Activated CD4-positive, CD25-positive, alpha-beta regulatory T cell treated with anti-CD3 and anti-CD28 coated beads, Interleukin-2, amount 50 U/mL, for 16 hours (primary cell): ENCODE measurements at places on chromosomes 12 and 14.

DNA sequence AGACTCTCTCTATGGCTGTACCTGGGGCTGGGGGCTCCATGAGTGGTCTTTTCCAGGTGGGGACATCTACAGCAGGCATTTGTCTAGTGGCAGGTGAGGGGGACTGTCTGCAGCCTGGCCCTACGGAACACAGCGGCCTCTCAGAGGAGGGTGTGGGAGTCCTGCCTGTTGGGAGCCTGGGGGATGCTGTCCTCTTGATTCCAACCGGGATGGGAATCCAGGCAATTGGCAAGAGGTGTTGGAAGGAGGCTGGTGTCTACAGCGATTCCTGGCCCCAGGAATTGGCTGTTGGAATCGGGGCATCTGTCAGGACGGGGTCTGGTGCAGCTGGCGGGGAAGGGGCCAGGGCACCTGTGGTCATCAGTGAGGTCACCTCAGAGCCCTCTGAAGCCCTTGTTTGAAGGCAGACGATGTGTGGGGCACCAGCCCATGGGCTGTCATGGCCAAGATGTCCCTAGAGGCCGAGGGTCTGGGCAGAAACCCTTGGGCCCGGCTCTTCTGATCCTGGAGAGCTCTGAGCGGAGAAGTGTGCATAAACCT is 386.3 kb downstream of the TMEM121 start:
- no peak for DNase-seq

DNA sequence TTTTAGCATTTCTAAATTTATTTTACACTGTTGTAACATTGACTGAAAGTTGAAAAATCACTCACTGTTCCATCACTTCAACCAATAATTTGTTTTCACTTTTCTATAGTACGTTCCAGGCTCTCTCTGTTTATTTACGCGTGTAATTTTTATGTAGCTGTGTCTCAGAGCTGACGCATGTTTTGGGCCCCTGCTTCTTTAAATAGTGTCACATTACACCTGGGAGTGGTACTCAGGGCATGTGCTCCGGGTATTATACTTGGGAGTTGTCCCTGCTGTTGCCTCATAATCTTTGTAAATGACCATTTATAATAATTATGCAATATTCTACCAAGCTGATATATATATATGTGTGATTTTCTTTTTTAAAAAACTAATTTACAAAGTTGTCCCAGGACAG is 132.8 kb upstream of the CPM start:
- DNase-seq, result no peak

DNA sequence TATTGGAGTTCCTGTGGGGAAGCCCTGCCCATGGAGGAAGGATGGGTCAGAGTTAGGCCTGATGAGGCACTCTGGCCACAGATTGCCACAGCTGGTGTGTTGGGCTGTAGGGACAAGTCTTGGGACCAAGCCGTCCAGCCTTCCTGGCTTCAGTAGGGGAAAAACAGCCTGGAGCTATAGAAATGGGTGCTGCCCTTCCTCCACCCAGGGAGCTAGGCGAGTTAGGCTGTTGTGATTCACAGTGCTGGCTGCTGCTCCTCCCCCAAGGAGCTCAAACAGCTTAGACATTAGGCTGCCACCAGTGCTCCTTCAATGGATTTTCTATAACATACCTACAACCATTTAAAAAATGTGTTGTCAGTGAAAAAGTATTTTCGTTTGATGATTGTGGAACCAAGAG is 274.3 kb downstream of the RPL10L start:
- no peak for DNase-seq

DNA sequence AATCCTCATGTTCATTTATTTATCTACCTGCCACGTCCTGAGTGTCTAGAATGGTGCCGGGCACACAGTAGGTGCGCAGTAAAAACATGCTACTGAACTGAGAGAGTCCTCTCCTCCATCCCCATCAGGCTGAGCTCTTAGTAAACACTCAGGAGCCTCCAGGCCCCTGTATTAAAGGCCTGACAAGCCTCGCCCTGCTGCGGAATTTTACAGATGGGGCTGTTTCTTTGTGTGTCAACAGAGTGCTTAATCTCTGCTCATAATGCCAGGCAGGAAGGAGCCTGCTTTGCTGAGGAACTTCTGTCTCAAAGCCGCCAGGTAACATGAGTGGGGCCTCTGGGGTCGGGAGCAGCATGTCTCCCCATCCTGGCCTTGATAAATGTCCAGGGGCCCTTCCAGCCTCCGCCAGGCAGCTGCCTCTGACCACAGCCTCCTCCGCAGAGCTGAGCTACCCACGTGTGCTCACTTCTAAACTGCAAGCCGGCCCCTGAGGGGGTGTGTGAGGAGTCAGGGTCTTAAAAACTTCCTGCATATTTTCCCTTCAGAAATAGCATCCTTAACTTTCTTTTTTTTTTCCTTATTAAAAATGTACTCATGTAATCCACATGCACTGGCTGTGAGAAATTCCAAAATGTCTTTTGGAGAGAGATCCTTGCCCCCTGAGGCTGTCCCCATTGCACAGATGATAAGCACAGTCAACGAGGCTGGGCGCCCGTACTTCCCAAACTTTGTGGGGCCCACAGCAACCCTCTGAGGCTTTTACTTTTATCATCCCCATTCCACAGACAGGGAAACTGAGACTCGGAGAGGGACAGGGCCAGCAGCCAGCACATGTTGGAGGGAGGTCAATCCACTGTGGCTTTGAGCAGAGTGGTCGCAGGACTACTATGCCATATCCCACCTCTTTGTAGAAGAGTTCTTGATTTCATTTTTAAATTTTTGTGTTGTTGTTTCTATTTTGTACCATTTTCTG is 116.0 kb upstream of the NCOR2 start:
- no peak for DNase-seq

- DNase-seq, result no peak
Observed at GRCh38 chr14:95174184-95174792, 17.0 kb upstream of the DICER1 start.

GRCh38 chr12:52800259-52800917 is 4.5 kb upstream of the KRT3 start:
- DNase-seq, result no peak

GRCh38 chr14:95380350-95381042 is 60.8 kb upstream of the CLMN start:
- DNase-seq, result no peak

GRCh38 chr12:132537836-132538662 is 48.1 kb downstream of the FBRSL1 start:
- DNase-seq, result no peak

GRCh38 chr12:7289743-7290142 is 14.1 kb upstream of the ACSM4 start:
- no peak for DNase-seq

DNA sequence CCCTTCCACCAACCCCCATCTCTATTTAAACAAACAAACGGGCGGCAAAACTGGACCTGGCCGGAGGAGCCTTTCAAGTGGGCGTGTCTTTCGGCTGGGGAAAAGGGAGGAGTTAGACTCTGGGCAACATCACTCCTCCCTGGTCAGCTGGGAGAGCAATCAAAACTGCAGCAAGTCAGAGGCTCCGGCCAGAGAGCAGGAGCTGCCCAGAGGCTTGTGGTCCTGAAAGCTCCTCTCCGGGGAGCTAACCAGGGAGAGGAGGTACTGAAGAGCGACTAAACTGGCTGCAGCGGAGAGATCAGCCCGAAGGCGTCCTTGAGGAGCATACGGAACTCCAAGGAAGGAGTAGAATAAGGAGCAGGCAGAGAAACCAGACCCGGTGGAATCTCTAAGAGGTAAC is at the start of gene NEUROD4:
TSS of gene NEUROD4 (plus strand) at position 191 of the 400 bp plus-strand sequence. CDS start 6,466 bp downstream, outside the sequence.
- no peak for DNase-seq

DNA sequence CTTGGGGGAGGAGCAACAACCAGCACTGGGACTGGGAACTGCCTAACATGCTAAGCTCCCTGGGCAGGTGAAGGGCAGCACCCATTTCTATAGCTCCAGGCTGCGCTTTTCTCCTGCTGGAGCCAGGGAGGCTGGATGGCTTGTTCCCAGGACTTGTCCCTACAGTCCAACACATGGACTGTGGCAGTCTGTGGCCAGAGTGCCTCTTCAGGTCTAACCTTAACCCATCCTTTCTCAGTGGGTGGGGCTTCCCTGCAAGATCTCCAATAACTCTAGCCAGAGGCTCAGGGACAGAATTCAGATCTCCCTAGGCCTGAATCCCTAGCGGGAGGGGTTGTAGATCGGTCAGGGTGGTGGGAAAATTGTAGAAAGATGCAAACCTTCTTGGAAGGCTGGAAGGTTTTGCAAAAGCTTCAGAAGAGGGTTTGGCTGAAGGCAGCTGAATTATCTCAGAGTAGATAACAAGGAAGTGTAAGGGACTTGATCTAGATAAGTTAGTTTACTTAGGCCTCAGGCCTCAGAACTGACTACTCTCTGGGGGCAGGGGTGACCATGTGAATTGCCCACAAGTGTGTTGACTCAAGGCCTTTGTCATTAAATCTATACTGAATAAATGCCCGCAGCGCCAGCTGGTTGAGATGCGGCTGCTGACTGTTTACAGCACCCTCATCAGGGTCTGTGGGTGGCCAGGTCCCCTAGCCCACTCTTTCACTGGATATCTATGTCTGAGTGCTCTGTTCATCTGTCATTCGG is 60.7 kb downstream of the SSPN start:
- no peak for DNase-seq

- DNase-seq, result no peak
Observed at GRCh38 chr12:13203034-13203922, 6.8 kb downstream of the EMP1 start.

DNA sequence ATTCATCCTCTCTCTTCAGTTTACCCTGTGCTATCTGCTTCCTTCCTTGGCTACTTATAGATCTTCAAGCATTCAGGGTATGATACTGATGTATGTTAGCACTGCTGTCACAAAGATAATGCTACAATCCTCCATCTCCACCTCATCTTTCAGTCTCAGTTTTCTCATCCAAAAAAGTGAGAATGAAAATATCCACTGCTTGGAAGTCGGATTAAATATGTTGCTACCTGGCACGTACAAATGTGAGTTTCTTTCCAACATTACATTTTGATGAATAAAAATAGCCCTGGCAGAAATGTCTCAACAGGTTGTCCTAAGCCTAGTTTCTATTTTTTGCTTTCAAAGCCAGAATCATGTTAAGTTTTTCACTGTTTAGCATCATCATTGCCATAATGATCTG is 149.9 kb downstream of the PTPN11 start:
- DNase-seq, result no peak

DNA sequence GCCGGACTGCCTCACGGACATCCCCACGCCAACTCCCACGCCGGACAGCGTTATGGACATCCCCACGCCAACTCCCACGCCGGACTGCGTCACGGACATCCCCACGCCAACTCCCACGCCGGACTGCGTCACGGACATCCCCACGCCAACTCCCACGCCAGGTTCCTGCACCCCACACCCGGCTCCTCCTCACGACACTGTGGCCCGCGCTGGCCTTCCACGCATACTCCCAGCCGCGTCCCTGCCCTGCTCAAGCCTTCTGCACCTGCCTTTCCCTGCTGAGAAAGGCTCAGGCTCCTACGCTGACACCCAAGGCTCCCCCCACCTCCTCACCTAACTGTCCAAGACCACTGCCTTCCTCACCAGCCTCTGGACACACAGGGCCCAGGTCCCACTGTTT is 9.7 kb downstream of the CACNA2D4 start:
- no peak for DNase-seq

DNA sequence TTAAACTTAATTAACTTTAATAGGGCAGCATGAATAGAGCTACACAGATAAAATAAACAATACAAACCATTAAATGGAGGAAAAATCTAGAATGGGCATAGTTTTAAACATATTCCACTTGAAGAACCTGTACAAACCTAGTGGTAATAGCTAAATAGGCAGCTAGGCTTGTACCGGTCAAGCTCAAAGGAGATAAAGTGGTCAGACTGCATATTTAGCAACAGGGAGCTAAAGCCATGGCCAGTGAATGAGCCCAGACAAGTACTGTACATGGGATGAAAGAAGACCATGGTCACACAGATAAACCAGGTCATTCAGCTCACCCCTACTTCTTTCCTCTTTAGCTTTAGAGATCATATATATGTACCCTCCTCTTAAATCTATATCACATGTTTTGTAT is 186.6 kb upstream of the KRR1 start:
- no peak for DNase-seq

- DNase-seq, result no peak
Observed at GRCh38 chr14:88232771-88233170, 90.3 kb downstream of the KCNK10 start.

DNA sequence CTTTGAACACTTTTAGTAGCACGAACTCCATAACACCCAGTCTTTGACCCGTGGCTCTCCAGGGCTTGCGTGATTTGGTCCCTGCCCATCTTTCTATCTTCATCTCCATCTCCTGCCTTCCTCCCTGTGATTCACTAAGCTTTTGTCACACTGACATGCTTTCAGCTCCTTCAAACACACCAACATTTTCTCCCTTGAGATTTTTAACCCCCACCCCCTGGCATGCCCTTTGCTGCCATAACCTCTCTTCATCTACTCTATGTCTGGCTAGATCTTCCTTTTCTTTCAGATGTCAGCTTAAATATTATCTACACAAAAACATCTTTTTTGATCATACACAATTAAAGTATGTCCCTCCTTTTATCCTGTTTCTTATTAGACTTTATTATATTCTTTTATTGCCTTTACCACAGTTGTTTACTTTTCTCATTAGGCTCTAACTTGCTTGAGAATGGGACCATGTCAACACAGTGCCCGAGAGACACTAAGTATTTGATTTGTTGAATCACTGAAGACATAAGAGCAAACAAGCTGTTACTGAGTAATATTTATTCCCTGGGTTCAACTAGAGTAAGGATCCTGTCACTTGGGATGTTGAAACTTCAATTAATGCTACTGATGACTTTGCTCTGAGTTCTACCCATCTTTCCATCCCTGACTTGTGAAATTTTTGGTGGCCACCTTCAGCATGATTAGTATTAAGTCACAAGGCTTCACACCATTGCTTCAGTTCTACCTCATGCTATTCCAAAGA is 387.3 kb downstream of the LRIG3 start:
- DNase-seq, result no peak

DNA sequence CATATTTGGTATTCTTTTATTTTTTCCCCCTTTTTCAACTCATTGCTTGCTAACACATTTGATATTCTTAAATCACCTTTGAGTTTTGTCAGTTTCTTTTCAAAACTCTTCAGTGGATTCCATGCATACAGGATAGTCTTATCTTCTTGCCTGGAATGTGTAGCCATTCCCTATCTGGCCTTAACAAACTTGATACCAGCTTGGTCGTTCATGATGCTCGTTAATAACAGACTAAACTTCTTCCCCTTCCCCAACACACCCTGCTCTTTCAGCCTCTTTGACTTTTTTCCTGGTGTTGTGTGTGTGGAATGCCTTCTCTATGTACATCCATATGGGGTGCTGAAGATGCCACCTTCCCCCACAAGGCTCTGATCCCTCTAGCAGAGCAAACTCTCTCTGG is 17.7 kb upstream of the CALM1 start:
- no peak for DNase-seq

GRCh38 chr12:75738486-75738885 is 227.1 kb upstream of the KRR1 start:
- no peak for DNase-seq

DNA sequence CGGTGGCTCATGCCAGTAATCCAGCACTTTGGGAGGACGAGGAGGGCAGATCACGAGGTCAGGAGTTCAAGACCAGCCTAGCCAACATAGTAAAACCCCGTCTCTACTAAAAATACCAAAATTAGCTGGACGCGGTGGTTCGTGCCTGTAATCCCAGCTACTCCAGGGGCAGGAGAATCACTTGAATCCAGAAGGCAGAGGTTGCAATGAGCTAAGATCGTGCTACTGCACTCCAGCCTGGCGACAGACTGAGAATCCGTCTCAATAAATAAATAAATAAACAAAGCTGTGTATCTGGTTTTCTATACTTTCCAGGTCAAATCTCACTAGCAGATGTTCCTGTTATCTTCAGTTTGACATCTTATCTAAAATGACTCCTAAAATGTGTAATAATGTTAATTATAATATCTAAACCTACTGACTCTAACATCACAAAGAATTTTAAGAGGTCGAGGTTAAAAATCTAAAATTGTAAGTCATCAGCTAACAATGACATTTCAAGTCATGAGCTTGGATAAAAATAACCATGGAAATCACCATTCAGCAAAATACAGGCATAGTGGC is 2.4 kb upstream of the SRP54 start:
- no peak for DNase-seq
